Karpas-422 (cell line): ENCODE measurements at places on chromosomes 7 and 10. TPM values are rescaled to one million over a fixed set of nuclear protein-coding genes. Genes with fewer than 3 reads are reported as not detected.

Gene NODAL
- total RNA-seq = not detected in 2 replicates

Gene ACTL6B
- not detected in 2 replicates for total RNA-seq

Gene ACSM6
- not detected in 2 replicates for total RNA-seq

Gene AOAH
- total RNA-seq = 1.4 TPM in 1 of 2 replicates, not detected in the other

Gene IRF5
- total RNA-seq = 7.8 and 11.5 TPM in 2 replicates

Gene LBX1
- total RNA-seq = not detected in 2 replicates

- no peaks in the 10 kb centered on the region for H3K36me3 ChIP-seq
- 0 out of 2 replicates have a peak, but pooled peaks cover 2% of the 10 kb centered on the region for H3K27me3 ChIP-seq
- H3K27ac ChIP-seq = no peak overlapping the region
Observed at GRCh38 chr7:55063633-55064032, 44.8 kb downstream of the EGFR start.

DNA sequence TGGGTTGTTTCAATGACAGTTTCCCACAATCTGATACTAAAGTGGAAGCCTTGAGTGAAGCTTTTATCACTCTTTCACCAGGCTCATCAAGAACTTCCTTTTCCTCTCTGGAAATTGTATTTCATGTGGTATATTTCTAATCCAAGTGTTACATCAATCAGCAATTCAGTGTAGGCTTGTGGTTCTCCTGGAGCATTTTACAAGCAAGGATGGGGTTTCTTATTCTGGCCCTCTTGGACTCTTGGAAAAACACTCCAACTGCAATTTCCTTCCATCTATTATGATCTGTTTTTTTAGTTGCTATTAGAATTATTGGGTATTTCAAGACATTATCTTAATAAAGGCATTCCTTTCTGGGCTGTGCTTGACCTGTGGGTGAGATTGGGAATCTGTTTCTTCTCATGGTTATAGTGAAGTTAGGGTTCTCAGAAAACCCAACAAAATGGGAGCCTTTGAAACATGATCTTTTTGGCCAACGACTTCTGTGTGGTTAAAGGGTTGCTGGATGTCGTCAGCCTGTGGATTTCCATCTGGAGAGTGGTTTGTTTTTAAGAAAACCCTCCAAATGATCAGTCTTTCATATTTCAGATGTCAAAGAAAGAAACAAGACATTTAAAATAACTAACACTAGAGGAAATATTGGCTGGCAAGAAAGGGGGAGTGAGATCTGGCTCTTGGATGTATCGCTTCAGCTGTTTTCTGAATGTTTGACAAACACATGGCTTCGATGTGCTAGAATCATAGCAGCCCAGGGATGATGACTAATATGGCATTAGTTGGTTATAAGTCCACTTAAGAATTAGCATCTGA is 540.2 kb downstream of the LRMDA start:
- H3K27me3 ChIP-seq = no peaks in the 10 kb centered on the region; the same call in 1 of the 2 replicates
- no peaks in the 10 kb centered on the region for H3K4me1 ChIP-seq
- no peaks in the 10 kb centered on the region for H3K36me3 ChIP-seq
- H3K4me3 ChIP-seq = no peak overlapping the region
- H3K27ac ChIP-seq = no peak overlapping the region

- H3K4me1 ChIP-seq = peaks cover 55% of the 10 kb centered on the region
- peak; percentile 49 for DNase-seq
- no peak overlapping the region for H3K4me3 ChIP-seq
- no peak overlapping the region for H3K27ac ChIP-seq
- H3K36me3 ChIP-seq = no peaks in the 10 kb centered on the region
Observed at GRCh38 chr7:27917774-27918314, 177.9 kb downstream of the TAX1BP1 start.

DNA sequence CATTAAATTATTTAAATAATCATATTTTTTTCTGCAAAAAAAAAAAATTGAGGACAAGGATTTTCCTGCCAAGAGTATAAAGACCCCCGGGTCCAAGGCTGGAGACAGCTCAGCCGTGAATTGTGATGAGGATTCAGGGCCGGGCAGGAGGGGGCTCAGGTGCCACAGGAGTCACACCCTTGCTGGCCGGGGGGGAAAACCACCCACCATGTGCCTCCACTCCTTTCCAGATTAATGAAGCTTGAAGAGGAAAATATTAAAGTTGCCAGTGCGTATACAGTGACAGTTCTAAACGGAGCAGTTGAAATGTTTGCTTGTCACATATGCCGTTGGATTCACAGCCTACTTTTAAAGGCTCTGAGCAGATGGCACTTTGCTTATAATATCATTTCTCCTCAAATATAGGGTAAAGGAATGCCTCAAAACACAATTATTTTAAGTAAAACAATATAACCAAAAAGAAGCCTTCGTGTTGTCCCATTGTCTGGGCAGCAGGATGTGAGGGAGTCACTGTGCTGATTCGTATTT is 49.6 kb downstream of the ADARB2 start:
- H3K36me3 ChIP-seq = no peaks in the 10 kb centered on the region
- H3K4me3 ChIP-seq = no peak overlapping the region
- no peak for DNase-seq
- no peak overlapping the region for H3K27ac ChIP-seq

DNA sequence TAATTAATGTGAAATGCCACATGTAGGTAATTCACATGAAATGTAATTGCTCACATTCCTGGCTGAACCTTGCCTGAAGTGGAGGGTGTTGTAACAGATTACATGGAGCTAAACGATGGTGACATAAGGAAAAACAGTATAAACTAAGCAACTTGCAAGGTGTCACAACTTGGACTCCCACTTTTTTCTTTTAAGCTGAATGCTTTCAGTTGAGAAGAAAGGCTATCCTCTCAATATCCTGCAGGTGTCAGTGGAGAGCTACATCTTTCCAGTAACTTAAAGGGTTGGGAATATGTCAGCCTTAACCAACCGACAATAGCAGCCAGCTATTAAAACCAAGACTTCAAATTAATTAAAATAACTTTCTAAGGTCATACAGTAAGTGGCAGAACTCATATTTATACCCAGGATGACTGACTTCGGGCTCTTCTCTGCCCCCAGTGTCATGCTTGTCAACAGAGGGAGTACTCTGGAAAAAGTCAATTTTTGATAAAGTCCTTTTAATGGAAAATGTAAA is 33.7 kb downstream of the NRBF2 start:
- no peak overlapping the region for H3K4me3 ChIP-seq
- H3K36me3 ChIP-seq = peaks cover 24% of the 10 kb centered on the region
- DNase-seq = peak; percentile 88
- H3K27me3 ChIP-seq = no peaks in the 10 kb centered on the region
- H3K4me1 ChIP-seq = no peaks in the 10 kb centered on the region
- no peak overlapping the region for H3K27ac ChIP-seq

DNA sequence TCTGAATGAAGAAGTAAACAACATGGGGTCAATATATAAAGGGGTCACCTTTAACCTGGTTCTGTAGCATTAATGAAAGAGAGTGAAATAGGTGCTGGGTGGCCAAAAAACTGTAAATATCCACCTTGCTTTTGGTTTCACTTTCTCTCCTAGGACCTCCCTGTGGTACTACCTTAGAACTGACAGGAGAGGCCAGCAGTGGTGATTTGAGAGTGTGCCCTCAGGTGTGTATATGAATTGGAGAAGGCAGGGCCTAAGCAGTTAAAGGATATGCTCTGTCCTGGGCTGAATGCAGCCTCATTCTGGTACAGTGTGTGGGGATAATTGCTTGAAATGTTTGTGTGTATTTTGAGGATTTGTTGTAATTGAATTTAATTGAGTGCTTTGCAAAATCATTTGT is 62.0 kb downstream of the BBS9 start:
- no peak overlapping the region for H3K27ac ChIP-seq
- DNase-seq = no peak
- H3K36me3 ChIP-seq = no peaks in the 10 kb centered on the region
- no peak overlapping the region for H3K4me3 ChIP-seq
- H3K27me3 ChIP-seq = no peaks in the 10 kb centered on the region

- no peaks in the 10 kb centered on the region for H3K36me3 ChIP-seq
- no peak overlapping the region for H3K4me3 ChIP-seq
- no peaks in the 10 kb centered on the region for H3K27me3 ChIP-seq
Observed at GRCh38 chr10:67433276-67433675, 262.7 kb downstream of the CTNNA3 start.

DNA sequence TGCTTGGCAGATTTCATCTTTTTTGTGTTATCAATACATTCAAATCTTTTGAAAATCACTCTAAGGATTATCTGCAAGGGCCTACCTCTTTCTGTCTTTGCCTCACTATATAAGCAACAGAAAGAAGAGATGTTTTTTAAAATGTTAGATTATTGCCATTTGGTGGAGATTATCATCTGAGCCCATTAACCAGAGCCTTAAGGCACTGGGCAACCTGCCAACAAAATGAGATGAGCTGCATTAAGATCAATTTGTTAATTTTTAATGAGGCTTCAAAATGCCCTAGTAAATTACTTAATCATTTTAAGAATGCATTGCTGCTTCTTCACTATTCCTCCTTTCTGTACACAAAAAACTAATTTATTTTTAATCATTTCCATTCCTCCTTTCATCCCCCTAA is 314.1 kb downstream of the SNX13 start:
- no peak overlapping the region for H3K4me3 ChIP-seq
- no peaks in the 10 kb centered on the region for H3K4me1 ChIP-seq
- H3K27ac ChIP-seq = no peak overlapping the region
- 0 out of 2 replicates have a peak, but pooled peaks cover 2% of the 10 kb centered on the region for H3K27me3 ChIP-seq
- no peak for DNase-seq
- H3K36me3 ChIP-seq = no peaks in the 10 kb centered on the region

DNA sequence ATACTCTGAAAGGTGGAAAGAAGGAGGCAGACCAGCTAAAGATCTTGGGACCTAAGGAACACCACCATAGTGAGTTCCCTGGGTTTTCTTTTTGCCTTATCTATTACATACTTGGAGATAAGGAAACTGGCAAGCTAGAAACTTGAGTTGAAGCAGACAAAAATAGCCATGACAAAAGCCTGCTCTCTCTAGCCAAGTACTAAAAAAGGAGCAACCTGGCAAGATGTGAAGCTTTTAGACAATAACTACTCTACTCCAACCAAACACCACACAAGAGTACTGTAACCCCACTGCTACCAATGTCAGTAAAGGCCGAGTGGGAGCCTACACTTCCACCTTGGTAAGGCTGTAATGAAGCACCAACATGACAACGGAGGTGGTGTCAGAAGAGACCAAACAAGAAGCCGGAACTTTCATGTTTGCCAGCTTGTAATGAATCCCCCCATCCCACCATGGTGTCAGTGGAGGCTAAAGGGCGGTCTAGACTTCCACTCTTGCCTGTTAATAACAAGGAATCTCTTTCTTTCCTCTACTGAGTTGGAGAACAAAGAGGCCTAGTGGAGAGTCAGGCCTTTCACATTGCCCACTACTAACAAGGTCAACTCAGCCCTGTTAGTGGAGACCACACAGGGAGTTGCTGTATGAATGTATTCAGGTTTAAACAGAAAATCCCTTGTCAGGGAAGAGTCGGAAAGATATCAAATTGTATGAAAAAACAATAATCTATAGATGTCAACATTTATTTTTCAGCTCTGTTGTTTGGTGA is 55.8 kb upstream of the DYNC1I1 start:
- no peak overlapping the region for H3K4me3 ChIP-seq
- no peak overlapping the region for H3K27ac ChIP-seq
- DNase-seq = no peak

- H3K27me3 ChIP-seq = no peaks in the 10 kb centered on the region
- no peak for DNase-seq
- H3K4me1 ChIP-seq = no peaks in the 10 kb centered on the region
- no peak overlapping the region for H3K27ac ChIP-seq
- H3K36me3 ChIP-seq = no peaks in the 10 kb centered on the region
Observed at GRCh38 chr7:135706038-135706742, 21.8 kb downstream of the SLC13A4 start.

GRCh38 chr7:40541336-40541735 is 406.5 kb downstream of the SUGCT start:
- H3K27ac ChIP-seq = no peak overlapping the region
- H3K27me3 ChIP-seq = no peaks in the 10 kb centered on the region
- H3K4me3 ChIP-seq = no peak overlapping the region
- no peaks in the 10 kb centered on the region for H3K36me3 ChIP-seq
- H3K4me1 ChIP-seq = no peaks in the 10 kb centered on the region
- no peak for DNase-seq
